ENCODE measurements at places on chromosomes 12 and 14. TPM values are rescaled to one million over a fixed set of nuclear protein-coding genes. Genes with fewer than 3 reads are reported as not detected.

The COL2A1 gene
- total RNA-seq = not detected

The DTX1 gene
- total RNA-seq = 3.9 TPM

The GPR65 gene
- total RNA-seq = 1.5 TPM

The NID2 gene
- 26.4 TPM for total RNA-seq

The FOXA1 gene
- not detected for total RNA-seq

The C1R gene
- total RNA-seq = 472 TPM

The GLIPR1L1 gene
- total RNA-seq = not detected

The ETFBKMT gene
- 2.9 TPM for total RNA-seq

The STON2 gene
- 12.2 TPM for total RNA-seq

The ACRBP gene
- total RNA-seq = 3.9 TPM

The RGS6 gene
- 8.0 TPM for total RNA-seq

The EXOC3L4 gene
- 0.36 TPM for total RNA-seq

The ATL1 gene
- 22.5 TPM for total RNA-seq

The TRPV4 gene
- not detected for total RNA-seq

The SERPINA4 gene
- not detected for total RNA-seq

The GALNT16 gene
- total RNA-seq = 20.5 TPM

The HELB gene
- total RNA-seq = 8.6 TPM

Measured in sigmoid colon (tissue), 7 donors.